Activated CD4-positive, alpha-beta T cell treated with anti-CD3 and anti-CD28 coated beads, Interleukin-2, amount 50 U/mL, for 24 hours (primary cell): ENCODE measurements at places on chromosomes 7 and 10.

DNA sequence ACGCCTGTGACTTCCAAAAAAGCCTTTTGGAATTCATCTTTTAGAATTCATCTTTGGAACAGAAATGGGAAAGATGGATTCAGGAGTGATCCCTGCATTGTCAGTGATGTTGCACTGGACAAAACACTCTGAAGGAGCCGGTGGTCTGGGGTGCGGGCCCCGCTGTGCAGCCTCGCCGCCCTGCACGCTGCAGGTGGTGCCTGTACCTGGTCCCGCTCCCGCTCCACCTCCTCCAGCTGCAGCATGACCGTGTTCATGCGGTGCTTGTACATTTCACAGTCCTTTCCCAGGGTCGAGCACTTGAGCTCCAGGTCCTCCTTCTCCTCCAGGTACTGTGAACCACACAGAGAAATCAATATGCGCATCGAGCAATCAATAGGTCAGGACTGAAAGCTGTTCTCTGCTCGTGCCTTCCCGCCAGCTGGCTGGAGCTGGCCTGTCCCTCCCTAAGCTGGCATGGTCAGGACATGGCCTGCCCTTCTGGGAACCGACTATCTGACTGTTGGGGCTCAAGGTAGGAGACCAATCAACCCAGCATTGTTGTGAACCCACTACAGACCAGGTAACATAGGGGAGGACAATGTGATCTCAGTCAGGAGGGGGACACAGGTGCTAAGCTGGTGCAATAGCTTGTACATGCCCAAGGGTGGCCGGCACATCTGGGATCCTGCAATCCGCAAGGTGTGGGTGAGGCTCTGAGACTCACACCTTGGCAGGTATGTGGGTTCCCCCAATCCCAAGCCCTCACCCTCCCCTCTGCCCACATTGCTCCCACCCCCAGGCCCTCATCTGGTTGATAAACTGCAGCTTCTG lies 93.8 kb upstream of the GNA12 start:
- no peak for DNase-seq

- no peak for DNase-seq
Observed at GRCh38 chr7:112462236-112462635, 12.0 kb downstream of the IFRD1 start.

DNA sequence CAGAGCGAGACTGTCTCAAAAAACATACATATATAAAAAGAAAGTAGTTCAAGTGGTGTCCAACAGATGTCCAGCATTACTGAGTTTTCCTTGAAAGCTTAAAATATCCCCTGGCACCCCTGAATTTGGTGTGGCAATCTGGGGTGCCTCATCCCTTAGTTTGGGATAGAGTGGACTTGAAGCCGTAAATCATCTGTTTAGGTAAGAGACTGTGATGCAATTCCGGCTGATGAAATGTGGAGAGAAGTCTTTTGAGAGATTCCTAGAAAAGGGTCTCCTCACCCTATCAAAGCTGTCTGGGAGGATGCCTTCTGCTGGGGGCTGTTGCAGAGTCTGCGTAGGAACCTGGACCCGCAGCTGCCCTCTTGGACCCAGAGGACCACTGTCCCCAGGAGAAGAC lies 408.0 kb downstream of the RPS24 start:
- no peak for DNase-seq

DNA sequence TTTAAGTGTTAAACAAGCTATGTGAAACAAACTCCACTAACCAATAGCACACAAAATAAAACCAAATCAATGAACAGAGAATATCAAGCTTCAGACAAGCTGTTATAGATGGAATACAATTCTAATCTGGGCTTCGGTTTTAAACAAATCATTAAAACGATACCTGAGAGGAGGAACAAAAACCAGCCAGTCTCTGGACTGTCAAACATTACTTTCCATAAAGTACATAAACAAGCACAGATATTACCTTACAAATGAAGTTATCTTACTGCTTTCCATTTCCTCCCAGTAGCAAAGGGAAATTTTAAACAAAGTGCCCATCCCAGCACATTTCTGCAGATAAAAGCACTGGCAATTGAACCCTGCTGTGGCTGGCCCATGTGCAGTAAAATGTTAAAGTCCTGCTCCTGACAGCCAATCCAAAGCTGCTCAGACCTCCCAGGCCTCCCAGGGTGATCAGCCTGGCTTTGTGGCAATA lies 128.0 kb downstream of the NRCAM start:
- DNase-seq, result no peak

DNA sequence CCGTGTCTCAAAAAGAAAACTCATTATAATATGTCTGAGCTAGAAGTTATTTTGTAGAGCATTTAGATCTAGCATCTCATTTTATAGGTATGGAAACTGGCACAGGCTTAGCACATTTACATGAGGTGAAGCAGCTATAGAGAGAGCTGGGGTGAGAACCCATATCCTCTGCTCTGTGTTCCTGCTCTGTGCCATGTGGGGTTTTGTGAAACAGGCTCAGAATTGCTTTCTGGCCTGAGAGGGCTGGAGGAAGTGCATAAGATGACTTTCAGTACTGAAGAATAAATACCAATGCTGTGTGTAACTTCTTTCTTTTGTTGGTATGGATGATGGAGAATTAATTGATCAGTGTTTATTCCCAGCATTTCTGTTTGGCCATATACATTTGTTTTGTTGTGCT lies 159.1 kb downstream of the LRRC4 start:
- DNase-seq, result no peak

DNA sequence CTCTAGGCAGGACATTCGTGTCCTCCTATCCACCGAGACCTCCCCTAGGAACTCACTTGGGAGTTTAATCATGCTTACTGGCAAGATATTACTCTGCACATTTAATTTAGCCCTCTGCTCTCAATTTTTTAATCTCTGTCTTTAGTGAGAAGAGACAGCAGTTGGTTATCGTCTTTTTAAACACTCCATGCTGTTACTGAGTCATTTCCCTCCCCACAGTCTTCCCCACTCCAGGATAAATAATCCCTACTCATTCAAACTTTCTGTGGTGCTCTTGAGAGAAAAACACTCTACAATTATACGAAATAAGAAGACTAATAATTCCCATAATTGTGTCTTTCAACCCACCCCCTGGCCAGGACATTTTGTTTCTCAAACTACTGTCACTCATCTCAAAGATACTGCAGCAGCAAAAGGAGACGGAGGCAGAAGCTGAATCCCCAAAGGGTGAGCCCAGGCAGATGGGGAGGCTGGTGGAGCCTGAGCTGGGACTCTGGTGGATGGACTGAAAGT lies 84.2 kb downstream of the ANK3 start:
- no peak for DNase-seq

GRCh38 chr10:84543948-84544347 lies 215.6 kb downstream of the CCSER2 start:
- no peak for DNase-seq

GRCh38 chr10:21689881-21690280 lies 155.8 kb downstream of the MLLT10 start:
- DNase-seq, result no peak

DNA sequence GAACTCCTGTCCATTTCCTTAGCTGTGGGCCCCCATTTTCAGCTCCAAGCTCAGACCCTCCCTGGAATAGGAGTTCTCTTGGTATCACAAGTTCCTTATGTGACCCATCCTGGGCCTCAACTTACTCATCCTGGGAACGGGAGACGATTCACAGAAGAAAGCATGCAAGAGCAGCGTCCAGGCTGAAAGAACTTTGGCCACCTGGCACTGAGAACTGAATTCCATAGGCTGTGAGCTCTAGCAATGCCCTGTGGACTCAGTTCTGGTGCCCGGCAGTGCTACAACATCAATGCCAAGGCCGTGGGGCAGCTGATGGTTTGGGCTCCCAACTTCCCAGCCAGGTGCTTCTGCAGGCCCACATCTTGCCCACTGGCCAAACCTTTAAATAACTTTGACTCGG lies 3.9 kb upstream of the CUEDC2 start:
- no peak for DNase-seq

GRCh38 chr7:150737265-150738055 lies at the start of gene GIMAP5:
Gene GIMAP5 (plus strand): TSS chr7:150737418. CDS start chr7:150740885, 3,467 bp downstream.
- DNase-seq, result no peak

- no peak for DNase-seq
Observed at GRCh38 chr7:98265841-98266271, 13.8 kb upstream of the TECPR1 start.

- no peak for DNase-seq
Observed at GRCh38 chr7:15248514-15248913, 313.3 kb downstream of the AGMO start.
